Fibroblast of skin of left biceps (primary cell): ENCODE measurements at places on chromosomes 5 and 9.

DNA sequence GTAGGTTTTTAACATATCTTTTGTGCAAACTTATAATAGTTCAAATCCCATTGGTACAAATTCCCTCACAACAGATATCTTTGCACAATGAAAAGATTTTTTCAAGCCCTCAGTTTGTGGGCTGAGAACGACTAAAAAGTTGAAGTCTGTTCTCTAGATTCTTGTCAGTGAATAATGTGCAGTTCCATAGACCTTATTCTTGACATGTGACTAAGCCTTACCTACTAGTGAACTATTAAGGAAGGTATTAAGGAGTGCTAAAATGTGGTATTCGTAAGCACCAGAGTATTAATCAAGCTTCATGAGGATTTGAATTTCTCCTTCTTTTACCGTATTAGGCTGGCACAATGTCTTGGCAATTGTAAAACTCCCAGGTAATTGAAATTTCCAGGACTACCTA is 205.6 kb upstream of the DMRTA1 start:
- no peak for DNase-seq

GRCh38 chr5:107476783-107477182 is 194.0 kb downstream of the EFNA5 start:
- no peak for DNase-seq

- DNase-seq, result no peak
Observed at GRCh38 chr9:114035221-114035844, 42.8 kb downstream of the AMBP start.

GRCh38 chr5:143078971-143079370 is 308.8 kb downstream of the ARHGAP26 start:
- no peak for DNase-seq

GRCh38 chr9:129037767-129038098 is 1.3 kb downstream of the MIGA2 start:
- DNase-seq, result no peak

DNA sequence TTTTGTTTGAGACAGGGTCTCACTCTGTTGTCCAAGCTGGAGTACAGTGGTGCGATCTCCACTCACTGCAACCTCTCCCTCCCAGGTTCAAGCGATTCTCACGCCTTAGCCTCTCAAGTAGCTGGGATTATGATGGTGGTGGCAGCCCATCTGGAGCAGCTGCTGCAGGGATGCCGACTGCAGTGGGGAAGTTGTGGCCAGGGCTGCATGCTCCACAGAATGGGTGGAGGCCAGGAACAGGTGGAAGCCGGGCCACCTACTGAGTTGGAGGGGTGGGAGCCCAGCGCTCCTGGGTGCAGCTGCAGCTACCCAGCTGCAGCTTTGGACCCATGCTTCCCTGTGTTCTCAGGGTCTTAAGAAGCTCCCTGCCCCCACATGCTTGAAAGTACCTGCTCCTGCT is 99.7 kb downstream of the SCAI start:
- DNase-seq, result no peak
